Esophagus squamous epithelium (tissue), 5 donors: ENCODE measurements at places on chromosomes 13 and 19.

GRCh38 chr13:21175656-21176214 lies 617 bp downstream of the SKA3 start:
- no peak for DNase-seq

DNA sequence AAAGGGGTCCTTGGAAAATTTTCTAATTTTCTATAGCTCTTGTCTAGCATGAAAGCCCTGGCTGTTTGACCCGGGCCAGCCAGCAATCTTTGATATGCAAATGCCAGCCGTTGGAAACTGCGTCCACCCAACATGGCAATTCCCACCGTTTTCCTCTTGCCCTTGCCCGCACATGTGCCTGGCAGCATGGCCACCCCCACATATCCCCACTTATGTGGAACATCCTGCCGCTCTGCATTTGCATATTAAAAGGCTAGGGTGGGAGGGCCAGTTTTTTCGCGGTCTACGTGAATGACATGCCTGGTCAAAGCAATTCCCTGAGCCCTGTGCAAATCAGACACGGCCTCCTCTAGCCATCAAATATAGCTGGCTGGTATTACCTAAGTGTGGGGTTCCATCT lies 110.3 kb upstream of the TDRD3 start:
- DNase-seq, result no peak

GRCh38 chr13:36549755-36550154 lies 117.5 kb downstream of the CCNA1 start:
- DNase-seq, result no peak

DNA sequence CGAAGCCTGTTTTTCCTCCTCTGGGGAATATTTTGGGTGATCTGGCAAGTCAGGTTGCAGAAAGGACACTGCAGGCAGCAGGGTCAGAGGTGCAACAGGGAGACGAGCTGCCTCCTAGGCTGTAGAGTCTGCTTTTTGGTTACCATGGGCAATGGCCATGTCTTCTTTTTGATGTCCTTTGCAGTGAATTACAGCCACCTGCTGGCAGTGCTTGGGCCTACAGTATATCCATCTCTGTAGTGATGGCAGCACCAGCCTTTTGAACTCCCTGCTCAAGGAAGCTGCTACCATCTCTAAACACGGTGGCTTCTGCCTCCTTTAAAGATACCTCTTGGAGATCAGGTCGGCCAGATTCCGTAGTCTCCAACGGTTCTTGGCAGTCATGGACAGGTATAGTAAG lies 73.9 kb downstream of the WTIP start:
- no peak for DNase-seq

DNA sequence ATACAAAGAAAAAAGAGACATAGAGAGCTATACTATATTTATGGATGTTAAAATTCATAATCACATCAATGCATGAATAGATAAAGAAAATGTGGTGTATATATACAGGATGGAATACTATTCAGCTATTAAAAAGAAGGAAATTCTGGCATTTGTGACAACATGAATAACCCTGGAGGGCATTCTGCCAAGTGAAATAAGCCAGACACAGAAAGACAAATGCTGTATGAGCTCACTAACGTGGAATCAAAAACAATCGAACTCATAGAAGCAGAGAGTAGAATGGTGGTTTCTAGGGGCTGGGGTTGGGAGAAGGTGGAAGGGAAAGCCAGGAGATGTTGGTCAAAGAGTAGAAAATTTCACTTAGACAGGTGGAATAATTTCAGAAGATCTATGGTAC lies 24.0 kb downstream of the UTP14C start:
- DNase-seq, result no peak

DNA sequence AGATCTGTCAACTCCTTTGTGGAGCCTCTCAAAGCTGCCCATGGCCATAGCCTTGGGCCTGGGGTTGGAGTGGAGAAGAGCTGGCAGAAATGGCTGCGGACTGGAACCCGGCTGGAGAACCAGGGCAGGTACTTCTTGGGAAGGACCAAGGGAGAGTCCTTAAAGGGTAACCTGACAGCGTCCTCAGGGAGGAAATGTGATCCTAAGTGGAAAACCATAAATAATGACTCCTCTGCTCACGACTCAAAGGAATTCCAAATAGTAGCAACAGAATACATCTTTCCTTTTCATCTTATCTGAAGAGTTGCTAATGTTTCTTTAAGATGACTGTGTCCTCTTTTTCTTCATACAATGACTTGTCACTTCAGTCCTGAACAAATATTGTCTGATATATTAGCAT lies 41.0 kb downstream of the RAP2A start:
- DNase-seq, result no peak

DNA sequence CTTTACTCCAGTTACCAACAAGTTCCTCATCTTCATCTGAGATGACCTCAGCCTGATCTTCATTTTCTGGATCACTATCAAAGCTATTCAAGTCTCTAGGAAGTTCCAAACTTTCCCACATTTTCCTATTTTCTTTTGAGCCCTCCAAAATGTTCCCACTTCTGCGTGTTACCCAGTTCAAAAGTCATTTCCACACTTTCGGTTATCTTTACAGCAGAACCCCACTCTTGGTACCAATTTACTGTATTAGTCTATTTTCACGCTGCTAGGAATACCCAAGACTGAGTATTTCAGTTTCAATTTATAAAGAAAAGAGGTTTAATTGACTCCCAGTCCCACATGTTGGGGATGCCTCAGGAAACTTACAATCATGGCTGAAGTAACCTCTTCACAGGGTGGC lies 274.3 kb downstream of the FGF9 start:
- DNase-seq, result no peak

DNA sequence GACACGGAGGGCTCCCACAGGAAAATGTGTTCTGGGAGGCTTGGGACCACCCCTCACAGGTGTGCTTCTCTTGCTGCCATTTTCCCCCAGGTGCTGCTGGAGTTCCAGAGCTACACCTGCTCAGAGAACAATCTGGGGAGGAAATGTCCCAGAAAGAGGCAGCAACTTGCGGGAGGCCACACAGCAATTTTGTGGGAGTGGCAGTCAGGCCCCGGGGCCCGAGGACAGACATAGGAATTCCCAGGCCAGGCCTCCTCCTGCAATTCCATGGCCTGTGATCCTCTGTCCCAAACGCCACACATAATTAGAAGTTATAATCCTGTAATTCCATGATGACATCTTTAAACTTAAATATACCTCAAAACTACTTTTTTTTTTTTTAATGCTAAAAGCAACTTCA lies 1.8 kb downstream of the RHPN2 start:
- DNase-seq, result no peak

DNA sequence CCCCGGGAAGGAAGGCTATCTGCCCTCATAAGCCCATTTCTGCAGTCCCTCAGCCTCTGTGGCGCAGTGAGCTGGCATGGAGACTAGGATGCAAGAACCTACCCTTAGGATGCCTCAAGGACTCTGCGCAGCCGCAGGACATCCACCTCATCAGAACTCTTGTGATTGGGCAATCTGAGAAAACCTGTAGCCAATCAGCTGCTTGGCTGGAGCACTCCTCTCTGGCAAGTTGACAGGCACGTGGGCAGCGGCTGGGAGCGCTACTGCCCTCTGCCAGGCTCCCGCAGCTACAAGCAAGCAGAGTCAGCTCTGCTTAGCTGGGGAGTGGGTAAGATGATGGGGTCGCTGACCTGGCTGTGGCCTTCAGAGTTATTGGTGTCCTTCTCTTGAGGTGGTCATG lies 1.5 kb upstream of the ECSIT start:
- no peak for DNase-seq

DNA sequence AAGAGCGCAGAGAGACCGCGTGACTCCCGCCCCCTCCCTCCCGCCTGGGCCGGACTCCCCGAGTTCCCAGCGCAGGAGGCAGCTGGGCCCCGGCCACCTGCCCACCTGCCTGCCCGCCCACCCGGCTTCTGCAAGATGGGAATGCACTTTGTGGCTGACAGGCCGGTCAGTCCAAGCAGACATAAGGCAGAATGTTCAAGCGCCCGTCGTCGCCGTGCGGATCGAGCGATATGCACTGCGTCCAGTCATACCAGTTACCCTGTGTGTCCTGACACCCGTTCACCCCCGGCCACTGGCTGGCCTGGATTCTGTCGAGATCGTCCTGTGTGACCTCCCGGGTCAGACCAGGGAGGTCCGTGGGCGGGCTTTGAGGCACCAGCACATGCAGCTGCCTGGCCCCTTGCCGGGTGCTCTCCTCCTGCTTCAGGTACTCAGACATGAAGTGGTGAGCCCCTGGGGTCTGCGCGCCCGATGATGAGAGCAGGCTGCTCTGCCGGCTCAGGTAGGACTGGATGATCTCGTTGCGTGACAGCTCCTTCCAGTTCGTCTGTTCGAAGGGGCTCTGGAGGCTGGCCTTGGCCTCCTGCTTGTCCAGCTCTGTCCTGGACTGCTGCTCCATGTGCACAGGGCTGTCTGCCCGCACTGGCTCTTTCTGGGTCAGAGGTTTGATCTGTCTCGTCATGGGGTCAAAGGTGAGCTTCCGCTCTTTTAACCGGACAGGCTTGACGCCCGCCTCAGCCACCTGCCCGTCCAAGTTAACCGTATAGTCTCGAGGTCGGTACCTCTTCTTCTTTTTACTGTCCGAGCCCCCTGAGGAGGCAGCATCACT lies 3.9 kb upstream of the SLC35E1 start:
- no peak for DNase-seq

- no peak for DNase-seq
Observed at GRCh38 chr13:20585371-20585770, 18.4 kb downstream of the IFT88 start.

- no peak for DNase-seq
Observed at GRCh38 chr13:94583926-94584325, 12.0 kb downstream of the TGDS start.

DNA sequence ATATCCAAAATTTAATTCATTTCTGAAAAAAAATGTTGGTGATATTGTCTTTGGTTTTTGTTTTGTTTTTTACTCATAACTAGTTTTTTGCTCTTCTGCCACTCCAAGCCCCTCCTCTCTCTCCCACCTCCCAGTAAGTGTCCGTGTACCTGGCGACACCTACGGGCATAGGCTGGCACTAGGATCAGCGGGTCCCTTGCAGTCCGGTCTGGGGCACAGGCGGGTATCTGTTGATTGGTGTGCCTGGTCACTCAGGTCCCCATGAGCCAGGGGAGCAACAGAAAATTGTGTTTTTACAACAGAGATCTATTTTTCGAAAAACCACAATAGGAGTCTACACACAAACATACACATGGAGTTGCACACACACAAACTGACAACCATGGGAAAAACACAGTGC lies 104.8 kb downstream of the ZIC5 start:
- no peak for DNase-seq

GRCh38 chr13:74361274-74361673 lies 227.1 kb upstream of the KLF12 start:
- DNase-seq, result no peak

GRCh38 chr19:54104998-54105715 lies 2.5 kb downstream of the NDUFA3 start:
- DNase-seq, result no peak

DNA sequence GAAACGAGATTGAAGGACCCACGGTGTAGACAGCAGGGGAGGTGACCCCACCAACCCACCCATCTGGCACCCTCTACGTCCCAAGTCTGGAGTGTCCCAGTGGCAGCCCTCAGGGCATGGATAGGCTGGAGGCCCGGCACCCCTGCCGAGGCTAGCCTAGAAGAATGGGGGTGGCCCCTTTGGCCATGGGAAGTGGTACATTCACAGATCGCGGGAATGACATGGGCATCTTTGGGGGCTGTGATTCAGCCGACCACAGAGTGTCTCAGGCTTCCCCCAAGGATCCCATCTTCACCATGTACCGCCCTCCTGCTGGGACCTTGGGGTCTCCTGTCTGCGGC lies 11.3 kb upstream of the MKNK2 start:
- no peak for DNase-seq

DNA sequence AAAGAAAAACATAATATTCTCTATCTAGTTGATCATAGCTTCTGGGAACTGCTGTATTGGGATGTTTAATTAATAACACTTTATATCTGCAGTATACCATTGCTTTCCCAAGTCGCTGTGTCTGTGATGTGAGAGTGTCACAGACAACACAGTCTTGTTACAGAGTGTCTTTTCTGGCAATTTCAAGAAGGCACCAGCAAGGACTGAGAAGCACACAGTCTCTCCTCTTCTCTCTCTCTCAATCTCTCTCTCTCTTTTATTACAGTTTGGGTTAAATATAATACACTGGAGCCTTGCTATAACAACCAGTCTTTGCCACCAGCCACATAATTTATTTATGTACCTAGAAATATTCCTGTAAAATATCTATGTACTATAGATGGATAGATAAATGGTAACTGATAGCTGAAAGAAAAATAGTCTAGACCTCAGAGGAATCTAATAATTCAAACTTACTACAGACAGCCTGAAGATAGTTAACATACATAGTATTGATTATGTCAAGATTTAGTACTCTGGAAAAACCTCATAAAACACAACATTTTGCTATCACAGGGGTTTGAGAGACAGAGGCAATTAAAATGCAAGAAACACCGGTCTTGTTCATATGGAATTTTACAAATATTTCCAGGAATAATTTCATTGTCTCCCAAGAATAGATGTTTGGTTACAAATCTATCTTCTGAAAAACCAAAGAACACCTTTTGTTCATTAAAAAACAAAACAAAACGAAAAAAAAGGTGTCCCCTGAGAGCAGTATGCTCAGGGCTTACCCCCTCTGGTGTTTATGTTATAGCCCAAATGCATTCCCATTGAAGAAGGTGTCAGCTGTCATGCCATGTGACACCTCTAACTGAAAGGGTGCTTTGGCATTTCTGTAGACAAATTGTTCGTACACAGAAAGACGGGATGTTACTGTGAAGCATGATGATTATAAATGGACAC lies 507.8 kb downstream of the TBC1D4 start:
- DNase-seq, result no peak

DNA sequence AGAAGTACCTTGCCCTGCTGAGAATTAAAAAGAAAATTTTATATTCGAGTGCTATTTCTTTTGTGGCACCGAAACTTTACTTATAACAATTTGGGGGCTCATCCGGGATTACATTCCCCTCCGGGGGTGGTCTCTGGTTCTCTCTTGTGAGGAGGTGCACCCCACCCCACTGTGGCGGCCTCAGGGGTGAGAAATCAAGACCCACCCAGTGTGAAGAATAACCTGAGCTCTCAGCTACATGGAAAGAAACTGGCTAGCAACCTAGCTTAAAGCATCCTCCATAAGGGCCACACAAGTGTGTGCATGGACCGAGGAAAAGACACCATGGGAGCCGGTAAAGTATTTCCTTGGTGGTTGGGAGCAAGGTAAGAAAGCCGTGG lies 50.9 kb upstream of the ANKRD10 start:
- DNase-seq, result no peak

DNA sequence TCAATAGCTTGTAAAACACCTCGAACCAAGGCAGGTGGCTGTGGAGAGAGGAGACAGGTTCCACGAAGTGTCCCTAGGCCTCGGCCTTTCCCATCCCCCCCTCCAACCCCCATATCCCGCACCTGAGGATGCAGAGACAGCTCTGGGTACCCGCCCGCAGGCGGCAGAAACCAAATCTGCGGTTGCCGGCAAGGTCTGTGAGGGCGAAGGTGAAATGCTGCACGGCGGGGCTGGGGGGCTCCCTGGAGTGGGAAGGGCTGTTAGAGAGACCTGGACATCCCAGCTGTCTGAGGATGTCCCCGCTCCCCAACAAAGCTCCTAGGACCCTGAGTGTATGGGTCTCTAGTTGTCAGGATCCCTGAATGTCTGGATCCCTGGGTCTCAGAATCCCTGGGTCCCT lies 2.8 kb downstream of the DENND1C start:
- no peak for DNase-seq
